ENCODE measurements at places on chromosomes 3 and 15.

GRCh38 chr15:29935296-29936004 lies 113.2 kb upstream of the TJP1 start:
- no peak for DNase-seq

DNA sequence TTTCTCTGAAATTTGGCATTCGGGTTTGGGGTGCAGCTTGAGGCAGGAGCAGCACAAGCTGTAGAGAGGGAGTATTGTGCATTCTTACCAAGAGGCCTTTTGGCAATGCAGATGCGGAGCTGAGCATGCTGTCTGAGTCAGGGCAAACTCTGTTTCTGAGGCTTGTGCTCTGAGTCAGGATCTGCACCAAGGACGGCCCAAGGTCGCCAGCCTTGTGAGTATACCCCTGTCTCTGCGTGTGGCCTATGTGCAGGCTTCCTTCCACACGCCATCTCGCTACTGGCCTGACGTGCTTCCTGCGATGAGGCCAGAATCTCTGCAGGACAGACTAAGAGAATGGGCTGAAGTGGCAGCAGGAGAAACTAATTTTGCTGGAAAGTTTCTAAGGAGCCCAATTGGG lies 83.8 kb upstream of the ROPN1 start:
- DNase-seq: no peak

GRCh38 chr15:62649793-62650420 lies 392.6 kb upstream of the TPM1 start:
- DNase-seq: no peak

GRCh38 chr3:23041918-23042696 lies 161.0 kb upstream of the UBE2E2 start:
- no peak for DNase-seq

DNA sequence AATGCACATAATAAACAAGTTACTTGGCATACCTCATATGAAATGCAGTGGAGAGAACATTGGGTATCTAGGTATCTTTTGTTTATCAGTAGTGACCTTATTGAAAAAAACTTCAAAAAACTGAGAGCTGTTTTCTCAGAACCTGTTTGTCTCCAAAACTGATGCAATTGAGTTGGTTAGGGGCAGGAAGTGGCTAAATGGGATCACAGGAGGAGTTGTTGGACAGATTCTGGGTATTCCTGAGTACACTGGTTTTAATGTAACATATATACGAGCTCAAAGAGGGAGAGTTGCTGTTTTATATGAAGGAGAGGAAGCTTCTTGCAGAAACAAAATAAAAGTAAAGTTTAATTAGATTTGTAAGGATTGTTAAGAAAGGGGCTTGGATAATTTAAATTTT lies 159.5 kb downstream of the C3orf70 start:
- no peak for DNase-seq

- DNase-seq: no peak
Measured at GRCh38 chr3:93855401-93855800, 118.3 kb downstream of the PROS1 start.

DNA sequence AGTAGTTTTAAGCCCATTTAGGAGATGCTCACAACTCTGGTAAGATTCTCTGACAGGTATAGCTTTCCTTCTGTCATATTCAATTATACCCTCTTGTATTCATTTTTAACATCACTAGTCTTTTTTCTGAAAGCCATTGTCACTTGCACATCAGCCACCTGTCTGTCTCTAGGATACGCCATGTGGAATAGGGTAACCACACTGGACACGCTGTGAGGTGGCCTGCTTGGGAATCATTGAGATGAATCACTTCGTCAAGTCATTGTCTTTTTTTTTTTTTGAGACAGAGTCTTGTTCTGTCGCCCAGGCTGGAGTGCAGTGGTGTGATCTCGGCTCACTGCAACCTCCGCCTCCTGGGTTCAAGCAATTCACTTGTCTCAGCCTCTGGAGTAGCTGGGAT lies 7.4 kb downstream of the TM6SF1 start:
- no peak for DNase-seq

All from caudate nucleus (tissue), 63 donors.